ENCODE measurements at places on chromosomes 6 and 20.
A peak's percentile ranks its signal among the peaks of the same experiment; 100 is the strongest.

DNA sequence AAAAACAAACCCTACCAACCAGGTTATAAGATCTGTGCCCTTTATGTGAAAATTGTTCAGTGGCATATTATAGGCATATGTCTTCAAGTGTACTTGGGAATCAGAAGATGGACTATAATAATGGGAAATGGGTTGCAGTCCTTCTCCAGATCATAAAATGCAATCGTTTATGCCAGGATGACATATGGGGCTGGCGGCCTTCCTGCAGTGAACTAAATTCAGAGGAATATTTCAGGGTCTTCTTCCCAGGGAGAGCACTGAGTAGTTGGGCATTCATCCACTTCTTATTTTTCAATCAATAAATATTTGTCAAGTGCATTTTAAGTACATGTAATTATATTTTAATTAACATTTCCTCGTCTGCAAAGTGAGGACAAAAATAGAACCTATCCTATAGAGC, 176.2 kb upstream of the CNR1 start:
- no peak for DNase-seq

DNA sequence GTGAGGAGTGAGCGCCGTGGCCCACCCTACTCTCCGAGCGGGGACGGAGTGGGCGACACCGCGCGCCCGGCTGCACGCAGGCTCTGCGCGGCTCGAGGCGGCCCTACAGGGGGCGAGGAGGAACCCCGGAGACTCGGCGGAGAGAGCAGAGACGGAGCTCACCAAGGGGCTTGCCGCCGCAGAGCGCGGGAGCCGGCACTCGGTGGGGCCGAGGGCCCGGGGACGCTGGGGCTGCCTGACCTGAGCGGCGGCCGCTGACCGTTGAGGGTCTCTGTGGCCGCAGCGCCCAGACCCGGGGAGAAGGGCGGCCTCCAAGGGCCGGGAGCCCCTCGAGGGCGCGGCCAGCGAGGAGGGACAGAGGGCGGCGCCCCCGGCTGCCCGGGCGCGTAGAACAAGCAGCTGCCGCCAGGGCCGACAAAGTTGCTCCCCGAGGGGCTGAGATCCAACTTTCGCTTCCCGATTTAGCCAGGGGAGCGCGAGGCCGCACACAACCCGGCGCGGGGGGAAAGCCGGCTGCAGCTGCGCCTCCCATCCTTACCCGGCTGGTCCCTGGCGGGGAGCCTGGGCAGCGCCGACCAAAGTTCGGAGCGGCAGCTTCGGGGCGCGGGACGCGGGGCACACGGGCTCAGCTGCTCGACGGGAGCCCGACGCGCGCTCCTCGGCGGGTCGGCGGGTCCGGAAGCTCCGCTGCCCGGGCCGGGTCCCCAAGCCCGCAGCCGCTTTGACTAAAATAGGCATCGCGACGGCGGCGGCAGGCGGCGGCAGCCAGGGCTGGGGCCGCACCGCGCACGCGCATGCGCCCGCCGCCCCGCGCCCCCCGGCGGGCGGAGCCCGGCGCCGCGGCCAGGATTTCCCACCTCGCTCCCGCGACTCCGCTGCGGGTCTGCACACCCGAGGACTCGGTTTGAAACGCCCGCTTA, 43.1 kb downstream of the POPDC3 start:
- peak; percentile 16 for DNase-seq

GRCh38 chr6:64904616-64905015, 802.4 kb downstream of the EYS start:
- DNase-seq, result no peak

DNA sequence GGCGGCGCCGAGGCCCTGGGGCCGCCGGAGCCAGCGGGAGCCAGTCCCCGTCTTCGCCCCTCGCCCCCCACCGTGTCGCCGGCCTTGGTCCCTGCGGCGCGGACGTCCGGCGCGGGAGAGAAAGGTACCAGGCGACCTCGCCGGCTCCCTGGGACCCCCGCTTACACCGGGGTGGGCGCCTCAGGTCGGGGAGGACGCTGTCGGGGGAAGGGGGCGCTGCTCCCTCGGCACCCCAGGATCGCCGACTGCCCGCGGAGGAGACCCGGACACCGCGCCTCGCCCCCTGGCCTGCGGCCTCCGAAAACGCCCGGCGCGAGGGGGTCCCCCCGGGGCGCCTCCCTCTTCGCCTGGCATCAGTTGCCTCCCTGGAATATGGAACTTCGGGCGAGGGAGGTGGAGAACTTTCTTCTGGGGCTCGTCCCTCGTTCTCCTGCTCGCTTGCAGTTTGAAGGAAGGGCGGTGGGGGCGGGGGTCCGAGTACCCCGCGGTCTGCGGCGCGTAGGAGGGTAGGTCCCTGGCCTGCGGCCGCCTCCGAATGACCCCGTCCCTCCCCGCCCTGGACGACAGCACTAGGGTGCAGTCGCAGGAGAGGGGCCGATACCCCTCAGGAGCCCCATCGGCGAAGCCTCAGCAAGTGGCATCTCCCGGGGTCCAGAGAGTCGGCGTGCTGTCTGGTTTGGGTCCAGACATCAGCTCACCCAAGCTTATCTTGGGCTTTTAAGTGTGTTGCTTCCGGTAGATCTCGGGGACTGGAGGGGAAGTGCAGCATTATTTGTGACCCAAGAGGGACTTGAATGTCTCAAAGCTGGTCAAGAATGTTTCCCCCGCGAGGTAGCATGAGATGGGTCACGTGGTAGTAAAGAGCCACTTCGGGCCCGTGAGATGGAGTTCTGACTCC, 549 bp downstream of the ANKRD6 start:
- peak; percentile 10 for DNase-seq
